ENCODE measurements at places on chromosomes 3 and 15.

DNA sequence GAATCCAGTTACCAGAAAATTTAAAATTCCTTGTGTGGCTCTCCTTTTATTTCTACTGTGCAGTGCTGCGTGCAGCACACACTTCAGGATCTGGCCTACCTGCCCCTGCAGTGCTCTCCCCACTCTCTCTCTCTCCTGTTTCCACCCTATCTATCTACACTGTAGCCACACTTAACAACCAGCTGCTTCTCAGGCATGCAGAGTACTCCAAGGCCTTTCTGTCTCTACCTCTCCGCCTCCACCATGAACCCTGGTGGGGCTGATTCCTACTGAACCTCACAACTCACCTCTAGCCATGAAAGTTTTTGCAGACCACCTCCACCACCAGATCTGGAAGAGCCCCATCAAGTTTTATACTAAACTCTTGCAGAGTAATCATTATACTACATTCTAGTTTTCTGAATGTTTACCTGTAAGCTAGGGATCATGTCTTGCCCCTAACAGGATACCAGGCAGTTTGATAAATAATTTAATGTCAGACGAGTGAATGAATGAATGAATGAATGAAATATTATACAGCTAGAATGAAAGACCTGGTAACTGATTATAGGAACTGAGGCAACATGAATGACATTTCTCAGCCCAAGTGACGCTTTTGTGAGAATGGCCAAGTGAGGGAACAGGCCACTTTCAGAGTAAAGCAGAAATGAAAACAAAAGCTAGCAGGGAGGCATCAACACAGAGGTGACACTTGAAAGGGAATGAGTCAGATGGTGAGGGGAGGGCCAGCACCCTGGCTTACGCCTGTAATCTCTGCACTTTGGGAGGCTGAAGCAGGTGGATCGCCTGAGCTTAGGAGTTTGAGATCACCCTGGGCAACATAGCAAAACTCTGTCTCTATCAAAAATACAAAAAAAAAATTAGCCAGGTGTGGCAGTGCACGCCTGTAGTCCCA, 363.5 kb downstream of the FOXP1 start:
- DNase-seq = no peak

DNA sequence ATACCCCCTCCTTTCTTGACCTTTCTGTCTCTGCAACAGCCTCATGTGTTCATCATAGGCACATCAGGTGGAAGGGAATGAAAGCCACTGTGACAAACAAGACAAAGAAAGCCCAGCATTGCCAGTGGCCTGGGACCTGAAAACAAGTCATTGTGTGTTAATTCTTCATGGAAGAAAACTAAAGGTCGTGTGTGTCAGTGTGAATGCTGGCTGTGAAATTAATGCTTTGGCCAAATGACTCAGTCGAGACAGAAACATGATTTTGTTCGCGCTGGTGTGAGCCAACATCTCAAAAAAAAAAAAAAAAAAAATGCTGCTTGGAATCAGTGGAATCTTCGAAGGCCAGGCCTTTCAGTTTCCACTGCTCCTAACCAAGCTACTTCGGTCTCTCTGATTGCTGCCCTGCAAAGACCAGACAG, 386.5 kb upstream of the PROK2 start:
- no peak for DNase-seq

- DNase-seq = no peak
Measured at GRCh38 chr3:72488738-72489035, 359.6 kb downstream of the SHQ1 start.

- no peak for DNase-seq
Measured at GRCh38 chr15:38853608-38854007, 289.0 kb upstream of the RASGRP1 start.

- no peak for DNase-seq
Measured at GRCh38 chr3:160686955-160687535, 10.1 kb downstream of the ARL14 start.

DNA sequence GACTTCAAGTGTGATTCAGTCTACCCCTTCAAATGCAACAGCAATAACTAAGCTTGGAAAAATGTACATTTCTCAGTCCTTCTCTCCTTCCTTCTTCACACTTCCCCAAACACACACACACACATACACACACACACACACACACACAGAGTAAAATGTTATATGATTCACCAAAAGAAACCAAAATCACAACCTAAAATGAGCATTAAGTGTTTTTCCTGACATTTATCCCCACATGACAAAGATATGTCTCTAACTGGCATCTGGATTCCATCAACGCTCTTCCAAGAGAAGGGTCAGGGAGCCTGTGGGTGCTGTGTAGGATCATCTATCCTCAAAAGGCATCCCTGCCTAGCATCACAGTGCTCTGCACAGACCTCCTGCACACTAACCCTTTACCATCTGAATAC, 21.0 kb downstream of the PDZRN3 start:
- no peak for DNase-seq

DNA sequence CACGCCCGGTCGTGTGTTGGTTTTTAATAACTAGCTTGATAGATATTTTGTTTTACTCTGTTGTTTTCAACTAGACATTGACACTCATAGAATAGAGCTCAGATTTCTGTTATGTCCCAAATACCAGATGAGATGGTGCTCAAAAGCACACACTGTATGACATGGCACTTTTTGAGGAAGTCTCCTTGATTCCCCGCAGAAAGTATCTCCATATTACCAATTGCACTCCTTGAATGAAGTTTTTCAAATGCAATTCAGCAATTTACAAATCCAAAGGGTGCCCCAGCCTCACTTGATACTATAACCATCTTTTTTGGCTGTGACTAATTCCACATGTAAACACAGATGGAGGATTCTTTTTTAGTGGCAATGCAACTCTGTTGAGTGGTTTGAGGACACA, 92.0 kb upstream of the IGF1R start:
- DNase-seq = no peak

- no peak for DNase-seq
Measured at GRCh38 chr15:27623560-27624305, 475.4 kb downstream of the OCA2 start.

DNA sequence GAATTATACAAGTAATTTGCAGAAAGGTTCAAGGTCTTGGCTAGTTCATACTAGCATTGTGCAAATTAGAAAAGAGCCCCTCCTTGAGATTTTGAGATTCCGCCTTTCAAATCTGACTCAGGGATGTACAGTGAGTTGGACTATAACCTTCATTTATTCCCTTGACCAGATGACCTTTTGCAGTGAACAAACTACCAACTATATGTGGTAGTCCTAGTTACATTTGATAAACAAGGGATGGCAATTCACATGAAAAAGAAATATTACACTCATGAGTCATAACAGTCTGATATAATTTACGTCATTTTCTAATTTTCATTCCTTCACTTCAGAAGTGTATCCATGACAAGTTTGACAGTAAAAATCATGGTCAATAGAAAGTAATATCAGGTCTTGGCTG, 860.4 kb downstream of the ROBO1 start:
- no peak for DNase-seq

DNA sequence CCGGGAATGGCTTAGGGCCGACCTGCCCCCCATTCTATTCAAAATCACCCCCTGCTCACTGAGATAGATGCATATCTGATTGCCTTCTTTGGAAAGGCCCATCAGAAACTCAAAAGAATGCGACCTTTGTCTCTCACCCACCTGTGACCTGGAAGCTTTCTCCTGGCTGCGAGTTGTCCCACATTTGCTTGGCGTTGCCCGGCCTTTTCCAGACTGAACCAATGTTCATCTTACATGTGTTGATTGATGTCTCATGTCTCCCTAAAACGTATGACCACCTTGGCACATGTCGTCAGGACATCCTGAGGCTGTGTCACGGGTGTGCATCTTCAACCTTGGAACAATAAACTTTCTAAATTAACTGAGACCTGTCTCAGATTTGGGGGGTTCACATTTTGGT, 3.4 kb upstream of the MUC20 start:
- DNase-seq = no peak

DNA sequence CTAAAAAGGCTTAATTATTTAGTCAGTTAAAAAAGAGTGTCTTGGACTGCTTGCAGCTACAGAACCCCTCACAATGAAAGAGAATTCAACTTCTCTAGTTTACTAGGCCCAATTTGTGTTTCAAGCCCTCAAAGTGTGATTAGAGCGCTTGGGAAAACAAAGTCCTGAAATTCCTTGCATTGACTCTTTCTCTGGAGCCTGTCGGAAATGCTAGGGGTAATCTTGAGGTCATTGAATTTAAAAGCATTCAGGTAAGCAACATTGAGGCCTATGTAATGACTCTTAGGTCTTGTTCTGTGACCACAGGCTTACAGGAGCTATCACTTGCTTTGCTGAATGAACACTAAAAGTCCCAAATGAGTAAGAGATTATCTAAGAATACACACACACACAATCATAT, 186.0 kb downstream of the NLGN1 start:
- no peak for DNase-seq

DNA sequence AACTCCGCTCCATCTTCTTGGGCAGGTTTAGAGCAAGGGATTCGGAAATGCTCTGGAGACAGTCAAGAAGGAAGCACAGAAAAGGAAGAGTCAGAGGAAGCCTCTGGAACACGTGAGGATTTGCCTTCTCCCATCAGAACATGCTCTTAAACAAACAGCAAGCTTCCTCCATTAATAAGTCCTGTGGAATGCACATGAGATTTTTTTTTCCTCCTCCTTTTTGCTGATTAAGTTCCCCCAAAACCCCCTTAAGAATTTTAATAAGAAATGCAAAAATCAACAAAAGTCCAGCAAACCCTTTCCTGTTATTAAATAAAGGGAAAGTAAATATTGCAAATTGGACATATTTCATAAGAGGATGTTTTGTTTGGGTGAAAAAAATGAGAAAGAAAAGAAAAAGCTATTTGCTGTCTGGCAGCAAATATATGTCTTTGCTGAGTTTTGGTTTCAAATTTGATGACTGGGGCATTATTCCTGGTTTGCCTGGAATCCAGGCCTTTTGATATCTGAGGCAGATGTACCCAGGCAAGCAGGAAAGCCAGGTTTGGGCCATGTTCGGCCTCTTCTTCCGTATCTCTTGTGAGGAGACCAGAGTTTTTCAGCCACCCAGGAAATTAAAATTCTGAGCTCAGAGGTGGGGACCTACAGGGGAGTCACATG, 7.9 kb upstream of the TSEN2 start:
- DNase-seq = no peak

DNA sequence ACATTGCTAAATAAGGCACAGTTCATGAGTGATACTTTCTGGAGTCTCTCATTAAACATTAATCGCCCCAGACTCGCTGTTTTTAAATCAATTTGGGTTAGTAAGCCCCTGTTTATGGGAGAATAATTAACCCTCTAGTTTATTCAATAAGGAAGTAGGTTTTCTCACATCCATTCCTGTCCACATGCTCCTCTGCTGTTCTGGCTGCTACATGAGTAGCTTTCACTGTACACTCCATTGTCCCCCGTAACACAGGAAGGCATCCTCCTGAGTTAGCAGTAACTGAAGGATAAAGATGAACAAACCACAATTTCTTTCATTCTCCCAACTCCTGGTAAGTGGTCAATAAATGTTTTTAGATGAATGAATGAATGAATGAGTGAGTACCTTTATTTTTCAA, 378.5 kb downstream of the DIPK2A start:
- DNase-seq = no peak

GRCh38 chr15:87881026-87881425, 375.5 kb downstream of the NTRK3 start:
- no peak for DNase-seq

DNA sequence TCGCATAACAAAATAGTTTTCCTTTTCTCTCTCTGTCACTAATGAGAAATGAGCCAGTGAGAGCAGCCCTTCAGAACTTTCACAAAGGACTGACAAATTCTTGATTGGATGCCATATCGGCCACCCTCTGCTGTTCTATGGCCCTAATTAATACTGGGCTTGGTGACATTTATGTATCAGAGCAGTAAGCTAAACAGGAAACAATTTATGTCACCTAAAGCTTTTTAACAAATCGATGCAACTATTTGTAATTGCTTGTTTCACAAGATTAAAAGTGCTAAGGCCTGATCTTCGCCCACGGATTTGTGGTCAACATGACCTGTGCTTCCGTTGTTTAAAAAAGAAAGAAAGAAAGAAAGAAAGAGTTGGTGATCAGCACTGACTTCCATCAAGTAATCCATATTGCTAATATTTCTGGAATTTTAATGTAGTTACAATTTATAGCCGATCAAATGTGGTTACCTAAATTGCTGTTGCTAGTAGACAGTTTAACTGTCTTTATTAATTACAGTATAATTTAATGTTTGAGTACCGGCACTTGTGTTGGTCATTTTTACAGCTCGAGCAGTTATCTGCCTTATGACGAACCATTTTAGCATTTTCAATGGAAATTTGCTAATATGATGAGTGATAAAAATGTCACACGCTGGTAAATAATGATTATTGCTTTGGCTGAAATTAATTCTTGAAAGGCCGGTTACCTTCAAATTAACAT, 631.3 kb downstream of the FOXP1 start:
- DNase-seq = no peak

DNA sequence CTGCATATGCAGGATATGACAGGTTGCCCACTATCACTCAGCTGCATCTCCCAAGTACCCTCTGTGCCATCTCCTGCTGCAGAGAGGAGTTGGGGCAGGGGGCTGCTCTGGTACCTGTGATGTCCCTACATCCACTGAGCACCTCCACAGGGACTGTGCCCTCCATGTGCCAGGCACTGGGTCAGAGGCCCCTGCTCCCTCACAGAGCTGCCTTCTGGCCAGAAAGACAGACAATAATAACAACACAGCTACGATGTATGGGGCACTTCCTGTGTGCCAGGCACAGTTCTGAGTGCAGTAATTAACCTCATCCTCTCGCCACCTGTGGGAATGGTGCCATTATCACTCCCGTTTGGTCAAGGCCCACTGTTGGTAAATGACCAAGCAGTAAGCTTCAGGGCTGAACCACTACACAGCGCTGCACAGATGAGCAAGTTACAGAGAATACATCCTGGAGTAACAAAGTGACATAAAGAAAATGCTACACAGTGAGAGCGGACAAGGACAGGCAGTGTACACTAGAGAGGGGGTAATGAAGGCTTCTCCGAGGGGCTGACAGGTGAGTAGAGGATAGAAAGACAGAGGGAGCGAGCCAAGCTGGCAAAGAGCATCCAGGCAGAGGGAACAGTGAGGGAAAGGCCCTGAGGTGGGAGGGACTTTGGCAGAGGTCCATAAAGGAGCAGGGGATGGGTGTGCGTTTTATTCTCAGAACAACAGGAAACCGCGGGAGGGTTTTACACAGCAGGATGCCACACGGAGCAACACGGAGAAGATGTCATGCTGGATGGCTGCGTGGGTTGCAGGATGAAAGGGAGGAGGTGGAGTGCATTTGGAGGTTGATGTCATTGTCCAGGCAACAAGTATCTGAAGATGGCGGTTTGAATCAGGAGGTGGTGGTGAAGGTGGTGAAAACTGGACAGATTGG, 13.6 kb downstream of the WNT7A start:
- DNase-seq = no peak

Data from GM12878 (cell line).